ENCODE measurements at places on chromosomes 12 and 14. TPM values are rescaled to one million over a fixed set of nuclear protein-coding genes. Genes with fewer than 3 reads are reported as not detected.

The CCDC177 gene
- polyA plus RNA-seq = not detected

The NGB gene
- not detected for polyA plus RNA-seq

The DBX2 gene
- polyA plus RNA-seq = not detected

The GPR84 gene
- not detected for polyA plus RNA-seq

The KRT72 gene
- polyA plus RNA-seq = not detected

The TAS2R20 gene
- polyA plus RNA-seq = not detected

The DAO gene
- polyA plus RNA-seq = not detected

The LRRC43 gene
- polyA plus RNA-seq = not detected

The PRH2 gene
- polyA plus RNA-seq = not detected

The AKAP5 gene
- polyA plus RNA-seq = 0.66 TPM

The INSM2 gene
- polyA plus RNA-seq = not detected

The ITGB7 gene
- polyA plus RNA-seq = 238 TPM

The SLC25A47 gene
- polyA plus RNA-seq = not detected

The MMP14 gene
- not detected for polyA plus RNA-seq

The C12orf54 gene
- not detected for polyA plus RNA-seq

The SMAGP gene
- 82.1 TPM for polyA plus RNA-seq

The SLC10A1 gene
- not detected for polyA plus RNA-seq

The STAT6 gene
- polyA plus RNA-seq = 130 TPM

The GALNT16 gene
- polyA plus RNA-seq = not detected

The SLC24A4 gene
- polyA plus RNA-seq = not detected

The ACRBP gene
- 5.8 TPM for polyA plus RNA-seq

The ADCK1 gene
- 3.5 TPM for polyA plus RNA-seq

The RILPL1 gene
- 0.08 TPM for polyA plus RNA-seq

The TAS2R42 gene
- polyA plus RNA-seq = not detected

The TMEM229B gene
- polyA plus RNA-seq = 7.0 TPM

The KLRC4 gene
- not detected for polyA plus RNA-seq

The STON2 gene
- polyA plus RNA-seq = 0.69 TPM

The NANOG gene
- polyA plus RNA-seq = not detected

The SDR9C7 gene
- polyA plus RNA-seq = not detected

The FGF6 gene
- polyA plus RNA-seq = not detected

The SAV1 gene
- 55.8 TPM for polyA plus RNA-seq

The TMPRSS12 gene
- not detected for polyA plus RNA-seq

The MEG3 gene
- polyA plus RNA-seq = not detected

The GNPTAB gene
- polyA plus RNA-seq = 28.0 TPM

The BHLHE41 gene
- polyA plus RNA-seq = 19.0 TPM

The PLEKHH1 gene
- polyA plus RNA-seq = not detected

The ERBB3 gene
- 0.83 TPM for polyA plus RNA-seq

The NYNRIN gene
- not detected for polyA plus RNA-seq

The PIWIL1 gene
- polyA plus RNA-seq = not detected

The NINJ2 gene
- polyA plus RNA-seq = 15.8 TPM

The LARP4 gene
- polyA plus RNA-seq = 21.3 TPM

The PLEKHG7 gene
- 12.0 TPM for polyA plus RNA-seq

The SCNN1A gene
- polyA plus RNA-seq = not detected

The KRT73 gene
- not detected for polyA plus RNA-seq

The CCDC38 gene
- polyA plus RNA-seq = not detected

The SRRM4 gene
- polyA plus RNA-seq = not detected

The RASSF9 gene
- polyA plus RNA-seq = not detected

The NOVA1 gene
- not detected for polyA plus RNA-seq

The KRT5 gene
- not detected for polyA plus RNA-seq

The ITGA7 gene
- polyA plus RNA-seq = 0.13 TPM

The KRT71 gene
- not detected for polyA plus RNA-seq

The DPF3 gene
- polyA plus RNA-seq = 6.0 TPM

The P2RX2 gene
- polyA plus RNA-seq = not detected

The SIX4 gene
- not detected for polyA plus RNA-seq

The LYZ gene
- 9.2 TPM for polyA plus RNA-seq
